ENCODE measurements at places on chromosomes 2 and 18.
A peak's percentile ranks its signal among the peaks of the same experiment; 100 is the strongest.

DNA sequence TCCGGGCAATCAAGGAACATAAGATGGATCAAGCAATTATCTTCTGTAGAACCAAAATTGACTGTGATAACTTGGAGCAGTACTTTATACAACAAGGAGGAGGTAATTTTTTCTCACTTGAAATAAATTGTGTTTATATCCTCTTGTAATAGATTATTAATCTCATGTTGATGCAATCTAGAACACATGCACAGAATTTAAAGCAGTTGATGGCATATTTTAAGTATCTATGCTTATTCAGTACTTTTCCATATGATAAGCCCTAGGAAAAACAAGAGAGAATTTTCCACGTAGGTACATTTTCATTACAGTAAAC is 31.8 kb downstream of the DDX1 start:
- DNase-seq, result no peak

- no peak for DNase-seq
These were observed 547.1 kb upstream of the GCFC2 start for GRCh38 chr2:76257802-76258201.

DNA sequence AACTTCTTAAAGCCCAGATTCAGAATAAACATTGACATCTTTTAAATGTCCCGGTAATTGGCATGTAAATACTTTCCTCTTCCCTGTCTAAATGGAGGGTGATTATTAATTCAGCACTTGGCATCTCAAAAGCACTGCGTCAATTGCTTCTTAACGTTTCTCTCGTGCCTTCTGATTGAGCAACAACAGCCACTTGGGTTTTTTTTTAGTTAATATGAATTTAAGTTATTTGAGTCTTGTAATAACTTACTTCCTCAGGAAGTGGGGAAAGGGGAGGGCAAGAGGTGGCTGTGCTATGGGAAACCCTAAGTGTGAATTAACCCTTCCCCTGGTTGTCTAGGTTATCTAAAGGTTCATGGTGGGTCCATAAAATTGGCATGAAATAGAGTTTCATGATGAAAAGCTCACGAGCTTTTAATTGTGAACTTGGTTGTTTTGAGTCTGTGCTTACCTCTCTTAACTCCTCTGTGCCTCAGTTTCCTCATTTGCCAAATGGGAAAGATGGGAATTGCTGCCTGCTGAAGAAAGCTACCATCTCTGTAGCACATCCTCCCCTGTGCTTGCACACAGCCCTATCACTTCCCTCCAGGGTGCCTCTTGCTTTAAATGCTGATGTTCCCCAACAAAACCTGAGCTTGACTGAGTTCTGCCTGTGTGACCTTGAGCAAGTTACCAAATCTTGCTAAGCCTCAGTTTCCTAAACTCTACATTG is 126.3 kb upstream of the BCL2L11 start:
- peak; percentile 89 for DNase-seq

DNA sequence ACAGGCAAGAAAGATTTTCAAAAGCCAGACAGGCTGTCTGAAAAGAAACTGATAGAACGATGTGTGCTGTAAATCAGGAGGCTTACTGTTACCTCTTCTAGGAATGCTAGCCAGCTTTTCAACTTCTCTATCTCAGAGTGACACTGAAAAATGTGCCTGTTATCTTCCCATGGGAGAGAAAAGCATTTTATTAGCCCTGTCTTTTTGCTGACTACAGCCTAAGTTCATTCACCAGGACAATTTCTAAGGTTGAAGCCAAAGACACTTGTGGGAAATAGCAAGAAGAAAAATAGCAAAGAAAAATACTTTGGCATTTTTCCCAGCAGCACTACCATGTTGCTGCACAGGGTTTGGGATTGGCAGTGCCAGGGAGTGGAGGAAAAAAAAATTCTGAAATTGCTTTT is 34.0 kb downstream of the ABCB11 start:
- DNase-seq, result no peak

GRCh38 chr18:77052297-77052982 is 80.1 kb downstream of the MBP start:
- no peak for DNase-seq
